CD4-positive, alpha-beta T cell treated with Interleukin-10 for 1 hour (primary cell): ENCODE measurements at places on chromosomes 3 and 15.
A peak's percentile ranks its signal among the peaks of the same experiment; 100 is the strongest.

DNA sequence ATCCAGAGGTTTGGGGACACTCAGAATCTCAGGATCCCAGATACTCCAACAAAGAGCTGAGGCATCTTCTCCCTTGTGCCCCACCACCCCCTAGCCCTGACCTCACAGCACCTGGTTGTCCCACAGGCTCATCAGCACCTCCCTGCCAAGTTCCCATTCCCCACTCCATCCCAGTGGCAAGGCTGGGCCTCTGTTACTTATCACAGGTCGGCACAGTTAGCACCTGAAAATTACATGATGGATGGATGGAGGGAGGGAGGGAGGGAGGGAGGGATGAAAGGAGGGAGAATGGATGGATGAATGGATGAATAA lies 12.8 kb downstream of the MYL3 start:
- no peak for DNase-seq

DNA sequence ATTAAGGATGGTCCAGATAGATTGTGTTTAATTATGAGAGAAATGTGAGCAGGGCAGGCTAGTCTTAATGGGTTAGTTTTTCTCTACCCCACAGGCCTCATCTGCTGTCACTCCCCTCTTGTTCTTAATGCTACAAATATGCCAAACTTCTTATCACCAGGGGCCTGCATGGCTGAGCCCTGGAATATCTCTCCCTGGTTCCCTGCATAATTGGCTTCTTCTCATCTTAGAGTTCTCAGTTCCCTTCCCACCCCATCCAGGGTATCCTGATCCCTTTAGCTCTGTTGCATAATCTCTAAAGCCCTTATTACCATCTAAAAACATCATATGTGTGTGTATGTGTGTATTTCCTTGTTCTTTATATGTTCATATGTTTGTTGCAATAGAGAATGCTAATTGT lies 279.6 kb downstream of the LSAMP start:
- DNase-seq, result no peak

GRCh38 chr3:129106320-129106719 lies 15.3 kb downstream of the RAB43 start:
- DNase-seq, result no peak

DNA sequence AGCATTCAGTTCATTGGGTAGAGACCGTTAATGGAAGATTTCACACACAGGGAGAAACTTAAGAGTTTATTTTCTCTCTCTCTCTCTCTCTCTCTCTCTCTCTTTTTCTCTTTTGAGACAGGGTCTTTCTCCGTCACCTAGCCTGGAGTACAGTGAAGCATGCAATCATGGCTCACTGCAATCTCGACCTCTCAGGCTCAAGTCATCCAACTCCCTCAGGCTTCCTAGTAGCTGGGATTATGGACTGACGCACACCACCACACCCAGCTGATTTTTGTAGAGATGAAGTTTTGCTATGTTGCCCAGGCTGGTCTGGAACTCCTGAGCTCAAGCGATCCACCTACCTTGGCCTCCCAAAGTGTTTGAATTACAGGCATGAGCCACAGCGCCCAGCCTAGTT lies 1.6 kb downstream of the WDR72 start:
- no peak for DNase-seq

GRCh38 chr3:193021506-193022010 lies 103.9 kb upstream of the MB21D2 start:
- DNase-seq, result no peak

- no peak for DNase-seq
Observed at GRCh38 chr3:175704366-175705055, 845.4 kb downstream of the NAALADL2 start.

GRCh38 chr3:57986261-57986660 lies 22.0 kb upstream of the FLNB start:
- no peak for DNase-seq

DNA sequence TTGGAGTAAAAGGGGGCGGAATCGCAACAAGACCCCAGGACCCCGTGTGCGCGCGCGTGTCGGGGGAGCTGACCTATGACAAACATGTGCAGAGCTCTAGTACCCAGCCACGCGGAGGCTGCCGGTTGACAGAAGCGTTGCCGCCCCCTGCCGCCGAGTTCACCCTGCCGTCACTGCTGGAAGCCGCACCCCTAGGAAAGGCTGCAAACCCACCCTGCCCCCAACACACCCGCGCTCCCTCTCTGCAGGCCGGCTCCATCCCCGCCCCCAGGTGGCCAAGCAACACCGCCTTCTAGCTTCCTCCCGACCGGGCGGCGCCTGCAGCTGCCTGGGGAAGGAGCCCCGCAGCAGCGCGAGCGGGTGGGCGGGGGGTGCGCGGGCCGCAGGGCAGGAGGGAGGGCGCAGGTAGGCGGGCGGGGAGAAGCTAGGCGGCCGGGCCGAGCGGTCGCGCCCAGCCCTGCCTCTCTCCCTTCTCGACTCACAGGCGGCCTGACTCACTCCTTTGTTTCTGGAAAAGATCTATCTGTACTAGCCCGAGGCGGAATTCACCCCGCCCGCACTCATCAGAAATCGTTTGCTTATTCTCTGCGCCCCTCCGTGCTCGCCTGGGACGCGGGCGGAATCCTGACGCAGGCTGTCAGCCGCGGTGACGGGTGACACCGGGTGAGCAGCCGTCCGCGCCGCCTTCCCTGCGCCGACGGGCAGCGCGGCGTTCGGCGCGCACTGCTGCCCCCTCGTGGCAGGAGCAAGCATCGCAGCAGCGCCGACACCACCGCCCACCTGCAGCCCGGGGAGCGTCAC lies 160.8 kb downstream of the GAP43 start:
- peak; percentile 90 for DNase-seq

DNA sequence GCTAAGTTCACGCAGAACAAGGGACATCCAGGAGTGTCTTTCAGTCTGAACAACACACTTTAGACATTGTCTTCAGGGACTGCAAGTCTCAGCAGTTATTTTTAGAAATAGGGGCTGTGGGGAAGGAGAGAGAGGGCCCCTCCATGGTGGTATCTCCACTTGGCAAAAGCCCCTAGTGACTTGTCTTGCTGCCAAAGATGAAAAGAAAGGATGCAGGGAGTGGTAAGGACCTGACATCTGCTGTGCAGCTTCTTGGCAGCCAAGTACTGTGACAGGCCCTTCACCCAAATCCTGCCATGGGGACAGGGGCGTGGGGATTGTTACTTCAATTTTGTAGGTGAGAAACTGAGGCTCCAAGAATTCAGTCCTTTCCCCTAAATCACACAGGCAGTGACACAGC lies 21.0 kb upstream of the SEMA6D start:
- DNase-seq, result no peak

DNA sequence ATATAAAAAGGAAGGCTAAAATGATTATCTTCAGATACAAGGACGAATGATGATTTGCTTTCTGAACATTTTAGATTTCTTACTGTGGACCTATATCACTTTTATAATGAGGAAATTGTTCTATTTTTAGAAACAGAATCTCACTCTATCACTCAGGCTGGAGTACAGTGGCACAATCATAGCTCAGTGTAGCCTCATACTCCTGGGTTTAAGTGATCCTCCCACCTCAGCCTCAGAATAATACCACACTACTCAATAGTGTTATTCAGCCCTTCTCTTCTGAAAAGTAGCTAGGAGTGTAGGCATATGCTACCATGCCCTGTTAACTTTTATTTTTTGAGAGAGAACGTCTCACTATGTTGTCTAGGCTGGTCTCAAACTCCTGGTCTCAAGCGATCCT lies 15.8 kb downstream of the DNAJC13 start:
- no peak for DNase-seq

DNA sequence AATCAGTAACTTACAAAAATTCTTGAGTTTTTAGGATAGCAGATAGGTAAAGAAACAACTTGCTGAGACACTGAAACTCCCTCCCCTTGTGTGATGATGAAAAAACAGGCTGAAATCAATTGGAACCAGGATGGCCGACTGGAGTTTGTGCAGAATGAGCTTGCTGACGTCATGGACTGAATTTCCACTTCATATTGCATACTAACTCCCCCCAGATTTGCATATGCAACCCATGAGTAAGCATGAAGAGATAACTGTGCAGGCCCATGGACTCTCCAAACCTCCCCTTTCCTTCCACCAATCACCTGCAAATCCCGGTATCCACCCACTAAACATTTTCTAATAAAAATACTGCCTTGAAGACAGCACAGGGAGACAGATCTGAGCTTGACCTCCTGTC lies 82.0 kb upstream of the SCN5A start:
- no peak for DNase-seq

DNA sequence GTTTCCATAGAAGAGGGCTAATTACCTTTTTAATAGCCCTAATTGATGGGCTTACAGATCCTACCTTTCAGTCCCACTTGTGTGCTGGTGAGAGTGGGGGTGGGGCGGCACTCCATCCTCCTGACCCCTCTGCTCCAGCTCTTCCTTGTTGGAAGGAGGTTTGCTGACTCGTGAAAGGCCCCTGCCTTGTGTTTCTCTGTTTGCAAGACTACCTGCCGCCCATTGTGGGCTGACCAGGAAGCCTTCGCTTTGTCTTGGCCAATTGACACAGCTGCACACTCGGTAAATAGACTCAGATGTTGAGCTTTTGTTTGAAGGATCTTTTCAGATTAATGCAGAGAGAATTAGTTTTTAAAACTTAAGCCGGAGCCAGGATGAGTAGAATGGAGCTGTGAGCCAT lies 197.3 kb upstream of the HES1 start:
- DNase-seq, result no peak

DNA sequence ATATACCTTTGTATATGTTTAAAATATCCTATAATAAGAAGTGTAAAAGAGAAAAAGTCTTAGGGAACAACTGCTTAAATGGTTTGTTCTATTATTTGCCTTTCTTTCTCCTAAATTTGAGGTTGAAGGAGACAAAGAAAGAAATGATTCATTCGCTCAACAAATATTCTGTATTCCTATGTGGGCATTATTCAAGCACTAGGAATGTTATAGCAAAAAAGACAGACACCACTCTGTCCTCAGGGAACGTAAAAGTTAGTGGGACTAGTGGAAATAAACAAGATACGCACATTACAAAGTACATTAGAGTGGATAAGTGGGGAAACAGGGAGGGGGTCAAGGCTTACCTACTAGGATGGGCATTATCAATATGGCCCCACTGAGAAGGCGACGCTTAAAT lies 332.2 kb downstream of the LPP start:
- no peak for DNase-seq

DNA sequence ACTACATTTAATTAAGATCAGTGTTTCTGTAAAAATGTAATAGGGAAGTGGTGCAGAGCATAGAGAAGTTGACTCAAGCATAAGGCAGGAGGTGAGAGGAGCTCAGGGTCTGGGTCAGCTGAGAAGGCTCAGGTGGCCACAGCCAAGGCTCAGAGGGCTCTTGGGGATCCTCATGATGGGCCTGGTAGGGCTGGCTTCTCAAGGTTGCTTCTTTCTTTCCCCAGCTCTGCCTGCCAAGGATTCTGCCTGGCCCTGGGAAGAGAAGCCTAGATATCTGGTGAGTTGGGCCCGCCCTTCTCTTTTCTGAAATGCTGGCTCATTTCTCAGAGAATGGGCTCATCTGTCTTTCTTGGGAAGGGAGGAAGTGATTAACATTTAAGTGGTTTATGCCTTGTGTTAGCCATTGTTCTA lies 6.5 kb downstream of the ZNF589 start:
- no peak for DNase-seq

DNA sequence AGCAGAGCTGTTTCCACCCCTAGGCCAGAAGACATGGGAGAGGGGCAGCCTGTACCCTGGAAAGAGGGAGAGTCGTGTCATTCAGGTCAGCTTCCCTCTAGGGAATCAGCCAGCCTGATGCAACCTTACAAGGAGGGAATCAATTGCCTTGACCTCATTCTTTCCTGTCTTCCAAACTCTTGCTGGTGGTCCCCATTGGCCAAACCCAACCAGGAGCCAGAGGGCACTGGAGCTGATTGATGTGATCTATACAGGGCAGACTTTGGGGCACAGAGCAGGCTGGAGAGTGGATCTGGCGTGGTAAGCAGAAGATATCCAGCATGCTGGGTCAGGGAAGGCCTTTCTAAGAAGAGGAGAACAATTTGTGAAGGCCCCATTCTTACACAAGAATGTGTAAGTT lies 19.1 kb upstream of the MAGEF1 start:
- no peak for DNase-seq

- DNase-seq, result no peak
Observed at GRCh38 chr3:52998771-52999513, 46.9 kb downstream of the SFMBT1 start.

DNA sequence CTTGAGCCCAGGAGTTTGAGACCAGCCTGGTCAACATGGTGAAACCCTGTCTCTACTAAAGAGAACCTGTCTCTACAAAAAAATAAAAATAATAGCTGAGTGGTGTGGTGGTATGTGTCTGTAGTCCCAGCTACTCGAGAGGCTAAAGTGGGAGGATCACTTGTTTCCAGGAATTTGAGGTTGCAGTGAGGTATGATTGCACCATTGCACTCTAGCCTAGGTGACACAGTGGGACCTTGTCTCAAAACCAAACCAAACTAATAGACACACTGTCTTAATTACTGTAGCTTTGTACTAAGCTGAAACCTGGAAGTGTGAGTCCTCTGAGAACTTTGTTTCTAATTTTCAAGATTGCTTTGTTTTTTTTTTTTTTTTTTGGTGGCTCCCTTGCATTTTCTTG lies 30.4 kb downstream of the MGA start:
- no peak for DNase-seq

DNA sequence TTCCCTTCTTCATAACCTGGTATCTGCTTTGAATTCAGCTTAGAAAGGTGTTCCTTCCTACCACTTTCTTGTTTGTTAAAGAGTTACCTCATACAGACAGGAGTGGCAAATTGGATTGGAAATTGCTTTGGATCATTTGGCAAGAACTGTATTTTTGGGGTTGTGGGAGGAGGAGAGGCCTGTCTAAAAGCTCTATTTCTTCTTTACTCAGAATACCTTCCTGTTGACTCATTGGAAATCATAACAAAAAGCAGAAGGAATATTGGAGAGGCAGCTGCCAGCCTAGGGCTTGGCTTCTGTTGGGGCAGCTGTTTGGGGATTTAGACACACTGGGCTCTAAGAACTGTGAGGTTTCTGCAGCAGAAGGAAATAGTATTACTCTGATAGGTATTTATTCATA lies 14.2 kb downstream of the IQGAP1 start:
- DNase-seq, result no peak

DNA sequence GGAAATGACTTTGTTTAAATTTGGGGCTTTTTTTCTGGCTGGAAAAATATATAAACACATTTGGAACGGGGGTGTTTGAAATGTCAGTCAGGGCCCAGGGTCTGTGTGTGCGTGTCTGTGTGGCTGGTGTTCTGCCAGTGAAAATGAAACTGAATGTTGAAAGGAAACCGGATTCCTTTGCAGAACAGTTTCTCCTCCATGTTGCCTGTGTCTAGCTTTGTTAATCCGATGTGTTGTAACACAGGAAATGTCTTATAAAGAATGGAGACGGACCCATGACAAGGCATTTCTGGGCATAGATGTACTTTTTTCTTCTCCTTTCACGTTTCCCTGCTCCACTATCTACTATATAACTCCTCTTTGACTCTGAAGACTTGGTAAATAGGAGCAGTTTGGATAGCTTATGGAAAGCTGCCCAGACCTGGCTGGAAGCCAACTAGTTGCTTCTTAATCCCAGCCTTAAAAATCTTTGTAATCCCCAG lies 2.8 kb downstream of the SQOR start:
- DNase-seq, result peak; percentile 81

DNA sequence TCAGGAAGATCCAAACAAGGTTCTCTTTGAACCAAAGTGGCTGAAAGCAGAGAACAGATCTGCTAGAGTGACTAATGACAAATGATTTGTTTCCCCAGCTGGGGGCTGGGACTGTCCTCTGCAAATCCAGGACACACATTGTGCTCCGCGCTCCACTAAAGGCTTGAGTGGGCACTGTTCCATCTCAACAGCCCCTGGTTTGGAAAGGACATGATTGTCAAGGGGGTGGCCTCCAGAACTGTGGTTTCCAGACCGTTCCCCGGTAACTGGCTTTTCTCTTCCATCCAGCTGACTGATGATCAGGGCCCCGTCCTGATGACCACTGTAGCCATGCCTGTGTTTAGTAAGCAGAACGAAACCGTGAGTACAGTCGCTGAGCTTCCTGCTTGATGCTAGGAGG lies 91.0 kb downstream of the LRTM1 start:
- DNase-seq, result no peak
